ENCODE measurements at places on chromosomes 16 and 17.
A peak's percentile ranks its signal among the peaks of the same experiment; 100 is the strongest.

DNA sequence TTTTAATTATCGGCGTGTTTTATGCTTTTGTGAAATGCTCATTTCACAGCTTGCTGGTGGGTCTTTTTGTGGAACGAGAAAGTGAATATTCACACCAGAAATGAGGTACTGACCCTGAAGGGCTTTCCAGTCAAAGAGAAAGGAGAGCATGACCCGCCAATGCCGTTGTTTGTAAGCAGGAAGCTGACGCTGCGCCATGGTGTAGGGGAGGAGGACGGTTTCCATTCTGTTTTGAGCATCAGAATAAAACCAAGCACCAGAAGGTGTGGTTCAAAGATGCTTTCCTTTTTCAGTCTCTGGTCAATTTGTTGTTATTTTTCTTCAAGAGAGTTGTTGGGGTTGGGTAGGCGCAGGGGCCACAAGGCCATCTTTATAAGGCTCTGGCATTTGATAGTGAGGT, 669.3 kb downstream of the WWOX start:
- no peak for DNase-seq

- no peak for DNase-seq
Observed at GRCh38 chr17:10121971-10122707, 76.3 kb downstream of the GAS7 start.

- DNase-seq, result no peak
Observed at GRCh38 chr17:57459286-57459915, 203.1 kb downstream of the MSI2 start.

- DNase-seq, result no peak
Observed at GRCh38 chr16:4202615-4203345, 39.1 kb downstream of the SRL start.

GRCh38 chr17:77086433-77087010, 54.2 kb upstream of the SEC14L1 start:
- DNase-seq, result peak; percentile 34

DNA sequence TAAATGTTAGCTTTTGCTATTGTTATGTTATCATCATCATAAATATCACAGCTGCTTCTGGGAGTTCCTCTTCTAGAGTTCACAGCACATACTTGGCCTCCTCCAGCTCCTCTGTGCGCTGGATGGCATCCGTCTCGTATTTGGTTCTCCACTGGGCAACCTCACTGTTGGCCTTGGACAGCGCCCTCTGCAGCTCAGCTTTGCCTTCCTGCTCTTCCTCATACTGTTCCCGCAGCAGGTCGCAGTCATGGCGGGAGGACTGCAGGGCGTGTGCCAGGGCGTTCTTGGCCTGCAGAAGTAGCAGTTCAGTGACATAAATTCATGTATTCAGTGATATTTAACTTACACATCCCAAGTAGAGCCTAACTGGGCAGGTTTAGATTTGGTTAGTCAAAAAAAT, 23.4 kb downstream of the MYH8 start:
- DNase-seq, result no peak

DNA sequence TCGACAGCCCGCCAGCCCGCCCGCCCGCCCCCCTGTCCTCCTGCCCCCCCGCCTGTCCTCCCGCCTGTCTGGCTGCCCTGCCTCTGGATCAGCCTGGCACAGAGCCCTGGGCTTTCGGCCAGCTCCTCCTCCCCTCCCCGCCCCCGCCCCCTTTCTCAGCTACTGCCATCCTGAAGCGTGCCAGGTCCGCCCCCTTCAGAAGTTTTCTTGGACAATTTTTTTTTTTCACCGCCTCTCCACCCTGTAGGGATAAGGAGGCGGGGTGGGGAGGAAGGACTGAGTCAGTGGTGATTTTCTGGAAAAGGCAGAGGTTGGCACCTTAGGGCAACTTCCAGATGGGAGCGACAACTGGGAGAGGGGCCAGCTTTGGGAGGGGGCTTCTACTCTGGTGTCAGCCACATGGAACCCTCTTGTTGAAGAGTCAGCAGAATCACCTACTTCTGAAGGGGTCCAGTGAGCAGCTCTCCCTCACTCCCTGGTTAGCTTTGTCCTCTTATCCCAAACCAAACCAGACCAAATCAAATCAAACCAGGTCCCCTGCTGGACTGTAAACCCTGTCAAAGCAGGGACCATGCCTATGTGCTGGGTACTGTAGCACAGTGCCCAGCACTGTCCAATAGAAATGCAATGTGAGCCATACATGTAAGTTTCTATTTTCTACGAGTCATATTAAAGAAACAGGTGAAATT, 19.7 kb downstream of the IGF2BP1 start:
- DNase-seq, result no peak

DNA sequence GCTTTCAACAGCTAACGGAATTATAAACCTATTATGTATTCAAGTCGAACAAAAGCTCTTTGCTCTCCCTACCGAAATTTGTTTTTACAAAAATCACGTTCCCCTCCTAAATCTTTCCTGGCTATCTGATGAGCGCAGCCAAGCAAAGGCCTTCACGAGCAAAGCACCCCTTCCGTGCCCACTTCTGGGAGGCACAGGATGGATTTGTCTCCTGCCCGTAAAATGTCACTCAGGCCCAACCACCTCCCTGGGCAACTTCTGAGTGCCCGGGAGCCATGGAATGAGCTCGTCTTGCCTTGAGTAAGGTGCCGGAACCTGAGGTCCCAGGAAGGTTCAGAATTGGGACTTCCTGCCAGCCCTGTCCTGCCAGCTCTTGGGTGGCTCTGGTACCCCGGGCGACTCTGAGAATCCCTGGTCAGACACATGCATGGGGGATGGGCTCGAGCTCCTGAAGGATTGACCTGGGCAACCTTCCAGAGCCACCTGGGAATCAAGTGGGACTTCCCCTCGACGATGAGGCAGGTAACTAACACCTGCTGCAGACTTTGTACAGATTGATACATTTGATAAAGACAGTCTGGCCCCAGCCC, 19.8 kb downstream of the SLC7A5 start:
- DNase-seq, result no peak

DNA sequence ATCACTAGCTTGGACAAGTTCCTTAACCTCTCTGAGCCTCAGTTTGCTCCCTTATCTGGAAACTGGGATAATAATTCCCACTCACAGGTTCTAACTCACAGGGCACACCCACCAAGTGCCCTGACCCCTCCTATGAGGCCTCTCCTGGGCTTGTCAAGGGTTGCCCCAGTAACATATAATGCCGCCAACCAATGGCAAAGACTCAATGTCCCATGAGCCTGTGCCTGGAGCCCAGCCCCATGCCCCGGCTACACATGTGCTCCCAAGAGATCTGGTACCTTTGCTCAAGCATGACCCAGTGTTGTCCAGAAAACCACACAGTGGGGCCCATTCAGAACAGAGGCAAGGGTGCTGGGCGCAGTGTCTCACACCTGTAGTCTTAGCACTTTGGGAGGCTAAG, 8.5 kb upstream of the FBXL19 start:
- DNase-seq, result no peak

DNA sequence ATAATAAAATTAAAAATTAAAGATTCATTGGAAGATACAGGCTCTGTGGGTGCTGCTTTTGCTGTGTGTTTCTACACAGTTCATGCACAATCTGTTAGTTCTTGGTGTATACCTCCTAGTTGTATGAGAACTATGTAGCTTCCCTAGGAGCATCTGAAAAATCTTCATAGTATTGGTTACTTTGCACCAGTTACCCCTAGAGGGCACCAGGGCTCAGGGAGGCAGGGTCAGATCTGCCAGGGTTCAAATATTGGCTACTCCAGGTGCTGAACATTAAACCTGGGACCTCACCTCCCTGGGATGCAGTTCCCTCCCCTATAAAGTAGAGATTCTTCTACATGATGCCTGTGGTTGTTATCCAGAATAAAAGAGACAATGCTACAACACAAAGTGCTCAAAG, 583.0 kb upstream of the CDH11 start:
- no peak for DNase-seq

DNA sequence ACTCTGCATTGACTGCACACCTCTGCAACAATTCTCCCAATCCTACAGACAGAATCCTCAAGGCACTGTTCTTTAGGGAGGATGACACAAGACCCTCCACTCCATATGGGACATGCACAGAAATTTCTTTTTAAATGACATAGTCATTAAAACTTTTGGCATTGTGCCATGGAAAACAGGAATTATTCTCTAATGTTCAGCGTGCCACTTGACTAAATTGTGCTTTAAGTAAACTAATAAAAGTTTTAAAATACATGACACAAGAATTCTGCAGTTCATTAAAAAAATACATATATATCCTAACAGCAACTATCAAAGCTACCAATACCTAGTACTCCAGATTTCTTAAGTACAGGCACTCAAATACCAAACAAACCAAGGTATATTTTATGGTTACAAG, 16.0 kb downstream of the CEP112 start:
- no peak for DNase-seq

- DNase-seq, result no peak
Observed at GRCh38 chr16:51271156-51271701, 120.2 kb upstream of the SALL1 start.

GRCh38 chr17:35726953-35727460, 4.4 kb upstream of the RASL10B start:
- no peak for DNase-seq

DNA sequence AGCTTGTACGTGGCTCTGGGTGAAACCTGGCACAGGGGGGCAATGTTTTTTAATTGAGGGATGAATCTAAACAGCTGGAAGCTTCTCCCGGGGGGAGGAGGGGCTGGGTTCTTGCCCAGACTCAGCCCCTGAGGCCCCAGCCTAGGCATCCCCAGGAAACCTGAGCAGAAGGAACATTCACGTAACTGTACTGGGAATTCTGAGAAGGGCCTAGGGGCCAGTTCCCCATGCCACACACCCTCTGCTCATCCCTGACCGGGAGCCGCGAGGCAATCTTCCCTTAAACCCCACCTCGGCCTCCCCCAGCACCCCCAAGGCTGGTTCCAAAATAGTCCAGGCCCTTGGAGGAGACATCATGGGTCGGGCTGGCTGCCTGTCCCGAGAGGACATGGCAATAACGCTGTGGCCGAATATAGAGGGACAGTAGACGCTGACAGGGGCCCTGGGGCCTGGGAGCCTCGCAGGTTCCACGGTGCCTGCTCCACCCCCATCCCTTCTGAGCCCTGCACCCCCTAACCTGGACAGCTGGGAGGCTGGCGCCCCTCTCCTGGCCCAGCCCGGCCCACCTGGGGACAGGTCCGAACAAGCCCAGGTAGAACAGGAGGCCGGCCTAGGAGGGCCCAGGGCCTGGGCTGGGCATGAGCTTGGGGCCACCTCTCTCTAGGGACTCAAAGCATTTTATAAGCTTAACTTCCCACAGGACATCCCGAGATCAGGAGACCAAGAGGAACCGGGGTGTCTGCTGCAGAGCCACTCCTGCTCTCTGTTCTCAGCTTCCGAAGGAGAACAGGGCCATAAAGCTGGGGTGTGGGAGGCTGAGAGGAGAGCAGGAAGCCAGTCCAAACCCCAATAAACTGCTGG, 83.2 kb upstream of the TOB1 start:
- DNase-seq, result no peak

DNA sequence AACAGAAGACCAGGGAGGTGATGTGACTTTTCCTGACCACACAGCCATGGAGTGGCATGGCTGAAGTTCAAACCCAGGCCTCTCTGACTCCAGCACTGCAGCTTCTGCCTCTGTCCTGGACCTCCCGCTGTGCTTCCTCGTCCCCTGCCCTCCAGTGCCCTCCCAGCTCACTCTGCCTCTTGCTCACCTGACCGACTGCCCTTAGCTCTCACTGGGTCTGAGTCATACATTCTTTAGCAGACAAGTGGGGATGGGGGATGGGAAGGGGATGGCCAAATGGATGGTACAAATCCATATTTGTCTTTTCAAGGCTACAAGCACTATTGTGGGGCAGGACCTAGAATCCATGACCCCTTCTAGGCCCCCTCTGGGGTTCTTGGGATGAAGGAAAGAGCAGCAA, 33.0 kb downstream of the PITPNM3 start:
- no peak for DNase-seq

GRCh38 chr17:8806926-8807550, 7.9 kb upstream of the MFSD6L start:
- no peak for DNase-seq
